Stimulated activated CD4-positive, alpha-beta T cell treated with anti-CD3 and anti-CD28 coated beads, Interleukin-15, amount 100 ng/mL, for 1 hour (primary cell): ENCODE measurements at places on chromosomes 13 and 19.

DNA sequence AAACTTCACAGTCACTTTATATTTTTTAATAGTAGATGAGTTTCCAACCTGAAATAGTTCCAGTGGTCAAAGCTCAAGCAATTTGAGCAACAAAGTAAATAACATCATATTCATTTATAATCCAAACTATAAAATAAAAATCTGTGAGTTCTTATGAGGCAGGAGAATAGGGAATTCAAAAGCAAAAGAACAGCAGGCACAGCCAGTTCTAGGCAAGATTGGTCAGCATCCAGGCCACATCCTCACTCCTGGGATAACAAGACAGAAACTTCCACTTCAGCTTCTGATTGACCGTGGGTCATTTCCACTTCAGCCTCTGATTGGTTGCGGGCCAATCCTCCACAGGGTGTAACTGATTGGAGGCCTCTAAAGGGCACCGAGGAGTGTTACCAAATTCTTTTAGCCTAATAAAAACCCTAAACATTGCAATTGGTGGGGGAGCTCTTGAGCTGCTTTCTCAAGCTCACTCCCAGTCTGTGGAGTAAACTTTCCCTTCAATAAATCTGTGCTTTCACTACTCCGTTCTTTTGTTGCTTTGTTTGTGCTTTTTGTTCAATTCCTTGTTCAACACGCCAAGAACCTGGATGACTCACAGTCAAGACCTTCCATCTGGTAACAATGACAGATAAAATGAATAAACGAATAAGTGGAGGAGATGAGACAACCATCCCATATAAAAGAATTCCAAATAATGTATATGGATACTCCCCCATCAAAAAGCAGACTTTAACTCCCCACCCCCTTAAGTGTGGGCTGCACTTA, 42.6 kb upstream of the AMER2 start:
- DNase-seq: no peak

- DNase-seq: no peak
Observed at GRCh38 chr13:43185226-43185625, 161.8 kb downstream of the DNAJC15 start.

GRCh38 chr13:76796851-76797250, 89.4 kb downstream of the KCTD12 start:
- no peak for DNase-seq

DNA sequence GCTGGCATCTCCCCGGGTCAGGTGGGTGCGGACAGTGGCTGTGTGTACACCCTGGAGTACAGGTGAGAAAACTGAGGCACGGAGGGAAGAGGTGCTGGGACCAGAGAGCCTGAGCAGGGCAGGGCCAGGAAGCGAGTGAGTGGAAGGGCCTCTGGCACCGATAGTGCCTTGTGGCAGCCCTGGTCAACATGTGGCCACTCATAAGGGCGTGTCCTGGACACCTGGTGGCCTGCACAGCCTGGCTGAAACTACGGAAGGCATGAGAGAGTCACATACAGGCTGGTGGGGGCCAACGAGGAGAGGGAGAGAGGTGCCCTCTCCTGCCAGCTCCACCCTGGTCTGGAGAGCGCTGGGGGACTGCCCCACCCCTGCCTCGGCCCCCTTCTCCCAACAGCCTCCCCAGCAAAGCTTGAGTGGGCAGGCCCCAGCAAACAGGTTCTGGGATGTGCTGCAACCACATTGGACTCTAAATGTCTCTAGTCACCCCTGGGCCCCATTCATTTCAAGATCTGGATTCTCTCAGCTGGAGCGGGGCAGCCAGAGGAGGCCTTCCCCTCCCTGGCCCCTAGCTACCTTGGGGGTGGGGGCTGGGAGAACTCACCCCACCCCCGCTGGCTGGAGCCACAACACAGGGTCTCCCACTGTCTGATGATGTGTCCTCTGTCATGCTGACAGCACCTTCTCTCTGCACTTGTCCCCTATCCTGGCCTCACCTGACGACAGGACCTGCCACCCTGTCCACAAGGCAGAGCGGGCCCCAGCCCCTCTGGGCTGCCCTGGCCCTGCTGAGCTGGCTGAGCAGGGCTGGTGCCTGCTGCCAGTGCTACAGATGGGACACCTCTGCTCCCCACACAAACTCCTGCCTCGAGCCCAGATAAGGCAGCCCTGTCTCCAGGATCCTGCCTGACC, 5.8 kb downstream of the CBARP start:
- no peak for DNase-seq
